ENCODE measurements at places on chromosomes 5 and 9. TPM values are rescaled to one million over a fixed set of nuclear protein-coding genes. Genes with fewer than 3 reads are reported as not detected.

The IL13 gene
- total RNA-seq, result not detected

The TAF11L5 gene
- total RNA-seq, result not detected

The HAVCR2 gene
- 0.37 TPM for total RNA-seq

The SLC34A1 gene
- total RNA-seq, result not detected

The SH3RF2 gene
- 1.1 TPM for total RNA-seq

The GKAP1 gene
- total RNA-seq, result 4.3 TPM

The FAM169A gene
- total RNA-seq, result 3.2 TPM

The GABRG2 gene
- total RNA-seq, result not detected

The PHF24 gene
- total RNA-seq, result not detected

The RICTOR gene
- total RNA-seq, result 28.5 TPM

The ENHO gene
- 0.35 TPM for total RNA-seq

The FCN1 gene
- not detected for total RNA-seq

The ALDH1A1 gene
- 199 TPM for total RNA-seq

The ANKRD34B gene
- total RNA-seq, result not detected

The TXNDC8 gene
- not detected for total RNA-seq

The HTR1A gene
- total RNA-seq, result not detected

The ELOVL7 gene
- total RNA-seq, result 0.13 TPM

The FOXD4 gene
- total RNA-seq, result 0.19 TPM
